ENCODE measurements at places on chromosomes 5 and 9. TPM values are rescaled to one million over a fixed set of nuclear protein-coding genes. Genes with fewer than 3 reads are reported as not detected.

Gene ASPN
- total RNA-seq, result not detected

Gene GLRA1
- not detected for total RNA-seq

Gene PCDH1
- not detected for total RNA-seq

Gene ITGA2
- not detected for total RNA-seq

Gene HMMR
- 0.47 TPM for total RNA-seq

Gene TEX48
- not detected for total RNA-seq

Gene FAM153A
- total RNA-seq, result 117 TPM

Gene SPINK4
- not detected for total RNA-seq

Gene PCDHB12
- not detected for total RNA-seq

Gene ROR2
- total RNA-seq, result not detected

Gene PLAC8L1
- total RNA-seq, result 1.8 TPM

Gene MOB3B
- total RNA-seq, result 0.93 TPM

Gene SLCO6A1
- not detected for total RNA-seq

Gene PALM2AKAP2
- not detected for total RNA-seq

Gene ARSI
- total RNA-seq, result not detected

Gene MLANA
- not detected for total RNA-seq

Gene LCP2
- 299 TPM for total RNA-seq

Gene HSD17B3
- 4.4 TPM for total RNA-seq

Gene FYB1
- total RNA-seq, result 642 TPM

Gene IFNA21
- total RNA-seq, result not detected

Gene PCDHGA5
- total RNA-seq, result 0.13 TPM

Gene KLHL3
- total RNA-seq, result 37.2 TPM

Gene PCDHB10
- total RNA-seq, result not detected

Gene RMND5B
- 33.7 TPM for total RNA-seq

Gene MARCHF11
- total RNA-seq, result not detected

Gene TAF1L
- 0.05 TPM for total RNA-seq

Gene AQP7
- total RNA-seq, result 0.71 TPM

Gene SKP2
- 18.5 TPM for total RNA-seq

Gene WNK2
- total RNA-seq, result 0.27 TPM

Gene OMD
- not detected for total RNA-seq

Gene POU5F2
- total RNA-seq, result 1.6 TPM

Gene FCN2
- not detected for total RNA-seq

Gene TSSK1B
- total RNA-seq, result not detected

Gene SPATA31D4
- total RNA-seq, result not detected

Gene PITX1
- total RNA-seq, result not detected

Gene TSLP
- 0.41 TPM for total RNA-seq

Gene PPP1R26
- total RNA-seq, result 0.13 TPM

Gene PCDHGA11
- total RNA-seq, result 0.10 TPM

Gene SMAD5
- 21.5 TPM for total RNA-seq

Gene PCDHGC4
- not detected for total RNA-seq

Gene CCL28
- 24.8 TPM for total RNA-seq

Gene SEMA4D
- 565 TPM for total RNA-seq

Gene CKMT2
- 0.78 TPM for total RNA-seq

Gene IL3
- not detected for total RNA-seq

Gene DNAH5
- total RNA-seq, result not detected

Gene DNAJC21
- 62.6 TPM for total RNA-seq

Gene LRRC14B
- total RNA-seq, result not detected

Gene GFI1B
- 0.39 TPM for total RNA-seq

Gene CBY3
- total RNA-seq, result not detected

Gene SMU1
- total RNA-seq, result 29.5 TPM

Gene FBXW2
- total RNA-seq, result 81.8 TPM

Gene GPR151
- not detected for total RNA-seq

Gene AFAP1L1
- total RNA-seq, result 0.13 TPM

Gene IFNA13
- total RNA-seq, result not detected

Gene CTXN3
- not detected for total RNA-seq

Gene ZNF79
- 17.2 TPM for total RNA-seq

Measured in naive thymus-derived CD8-positive, alpha-beta T cell (primary cell).